ENCODE measurements at places on chromosomes 7 and 10.

GRCh38 chr7:45659496-45660139, 85.5 kb downstream of the ADCY1 start:
- no peak for DNase-seq

GRCh38 chr10:5561704-5562645, 37.2 kb downstream of the CALML3 start:
- DNase-seq, result no peak

DNA sequence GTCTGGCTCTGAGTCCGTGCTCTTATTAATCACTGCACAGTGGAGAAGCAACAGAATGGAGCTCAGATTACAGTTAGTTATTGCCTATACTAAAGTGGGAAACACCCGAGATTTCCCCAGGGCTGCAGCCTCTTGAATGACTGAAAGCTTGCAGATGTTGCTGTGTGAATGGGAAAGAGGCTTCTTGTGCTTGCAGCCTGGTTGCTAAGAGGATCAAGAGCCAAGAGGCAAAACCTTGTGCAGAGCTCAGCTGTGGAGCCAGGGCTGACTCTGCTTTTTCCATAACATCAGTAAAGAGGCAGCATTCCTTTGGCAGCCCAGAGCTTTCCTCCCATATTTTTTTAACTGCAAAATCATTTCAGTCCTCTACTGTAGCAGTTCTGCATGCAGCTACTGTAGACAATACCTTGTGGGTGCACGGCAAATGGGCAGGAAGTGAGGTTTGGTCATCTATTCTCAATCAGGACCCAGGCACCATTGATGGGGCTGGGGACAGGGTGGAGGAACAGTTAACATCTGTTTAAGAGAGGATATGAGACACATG, 86.5 kb downstream of the RALA start:
- no peak for DNase-seq

- DNase-seq, result no peak
These were observed 103.9 kb downstream of the GATA3 start for GRCh38 chr10:8158193-8159071.

- DNase-seq, result peak; percentile 37
These were observed 809 bp upstream of the OGA start for GRCh38 chr10:101818872-101819633.

- no peak for DNase-seq
These were observed 356.2 kb upstream of the NFE2L3 start for GRCh38 chr7:25795824-25796235.

DNA sequence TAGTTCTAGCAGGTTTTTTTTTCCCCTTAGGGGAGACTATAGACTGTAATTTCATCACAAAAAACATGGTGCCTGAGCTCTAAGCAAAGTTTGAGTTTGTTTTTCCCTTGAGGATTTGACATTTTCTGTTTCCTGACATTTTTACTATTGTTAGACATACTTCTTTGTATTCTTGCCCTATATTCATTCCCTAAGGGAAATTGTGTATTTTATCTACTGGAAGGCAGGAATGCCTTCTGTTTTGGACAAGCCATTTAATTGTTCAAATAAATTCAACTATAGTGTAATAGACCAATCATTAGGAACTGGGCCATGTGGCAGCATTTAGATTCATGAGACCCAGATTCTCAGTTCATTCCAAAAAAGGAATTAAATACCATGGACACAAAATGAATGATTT, 335.0 kb downstream of the EXOC4 start:
- no peak for DNase-seq

DNA sequence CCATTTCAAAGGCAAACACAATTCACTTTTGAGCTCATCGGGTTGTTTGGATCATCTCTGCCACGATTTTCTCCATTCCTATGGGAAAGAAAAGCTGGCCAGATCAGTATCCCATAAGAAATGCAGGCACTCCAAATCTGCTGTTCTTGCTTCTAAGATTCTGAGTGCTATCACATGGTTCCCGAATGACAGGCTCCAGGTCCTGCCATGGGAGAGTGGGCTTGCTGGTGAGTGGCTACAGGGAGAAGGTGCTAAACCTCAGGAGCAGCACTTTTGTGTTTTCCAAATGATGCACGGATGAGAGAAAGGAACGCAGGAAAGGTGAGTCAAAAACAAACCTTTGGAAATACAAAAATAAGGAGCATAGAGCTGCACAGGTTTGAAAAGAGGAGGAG, 32.1 kb downstream of the MTURN start:
- no peak for DNase-seq

DNA sequence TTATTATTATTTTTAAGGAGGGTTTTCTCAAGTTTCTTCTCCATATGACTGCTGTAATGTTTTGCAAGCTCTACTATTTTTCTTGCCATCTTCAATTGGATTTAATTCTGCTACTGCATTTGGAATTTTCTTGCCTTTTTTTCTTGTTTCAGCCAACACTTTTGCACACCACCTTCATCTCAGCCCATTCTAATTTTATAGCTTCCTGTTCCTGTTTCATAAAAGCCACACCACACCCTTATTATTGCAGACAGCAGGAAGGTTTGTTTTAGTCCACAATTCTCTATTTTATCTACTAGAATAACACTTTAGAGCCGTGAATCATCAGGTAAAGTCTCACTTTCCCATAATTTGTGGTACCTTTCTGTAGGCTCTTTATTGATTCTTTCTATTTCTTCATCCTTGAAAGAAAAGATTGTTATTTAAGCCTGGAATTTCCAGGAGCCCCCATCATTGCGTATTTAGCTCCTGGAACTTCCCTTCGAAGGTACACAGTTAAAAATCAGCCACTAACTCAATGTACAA, 209.3 kb upstream of the TBX20 start:
- DNase-seq, result no peak

GRCh38 chr7:99120916-99121315, 23.0 kb downstream of the SMURF1 start:
- DNase-seq, result no peak

DNA sequence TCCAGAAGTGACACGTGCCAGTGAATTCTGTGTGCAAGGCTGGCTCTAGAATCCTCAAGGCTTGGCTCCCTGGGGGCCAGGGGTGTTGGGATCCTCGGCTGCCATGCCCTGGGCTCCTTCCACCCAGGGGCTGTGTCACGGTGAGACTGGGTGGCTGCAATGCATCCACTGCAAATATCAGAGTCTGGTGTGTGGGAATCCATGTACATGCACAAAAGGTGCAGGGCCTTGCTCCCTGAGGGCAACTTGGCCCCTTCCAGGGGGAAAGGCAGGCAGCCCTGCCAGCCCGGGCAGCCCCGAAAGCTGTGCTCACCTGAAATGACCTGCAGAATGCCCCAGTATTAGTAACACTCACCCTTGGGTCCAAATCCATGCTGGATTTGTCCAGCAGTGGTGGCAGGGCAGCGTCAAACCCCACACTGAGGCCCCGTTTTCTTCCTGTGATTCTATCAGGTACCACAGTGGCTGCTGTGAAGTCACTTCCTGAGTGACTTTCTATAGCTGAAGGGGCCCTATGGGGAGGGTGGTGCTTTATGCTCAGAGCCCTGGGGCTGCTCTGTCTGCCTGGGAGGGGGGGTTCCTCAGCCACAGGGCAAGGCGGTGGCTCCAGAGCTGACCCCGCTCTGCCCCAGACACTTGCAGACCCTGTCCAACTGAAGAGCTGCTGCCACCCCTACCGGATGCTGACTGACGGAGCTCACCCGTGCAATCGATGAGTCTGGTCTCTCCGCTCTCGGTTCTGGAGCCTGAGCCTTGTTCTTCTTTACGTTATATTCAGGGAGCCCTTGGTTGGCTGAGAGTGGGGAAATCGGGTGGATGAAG, 317.7 kb downstream of the GLRX3 start:
- DNase-seq, result no peak

- DNase-seq, result no peak
These were observed 5.5 kb downstream of the TACC2 start for GRCh38 chr10:121994429-121994941.

DNA sequence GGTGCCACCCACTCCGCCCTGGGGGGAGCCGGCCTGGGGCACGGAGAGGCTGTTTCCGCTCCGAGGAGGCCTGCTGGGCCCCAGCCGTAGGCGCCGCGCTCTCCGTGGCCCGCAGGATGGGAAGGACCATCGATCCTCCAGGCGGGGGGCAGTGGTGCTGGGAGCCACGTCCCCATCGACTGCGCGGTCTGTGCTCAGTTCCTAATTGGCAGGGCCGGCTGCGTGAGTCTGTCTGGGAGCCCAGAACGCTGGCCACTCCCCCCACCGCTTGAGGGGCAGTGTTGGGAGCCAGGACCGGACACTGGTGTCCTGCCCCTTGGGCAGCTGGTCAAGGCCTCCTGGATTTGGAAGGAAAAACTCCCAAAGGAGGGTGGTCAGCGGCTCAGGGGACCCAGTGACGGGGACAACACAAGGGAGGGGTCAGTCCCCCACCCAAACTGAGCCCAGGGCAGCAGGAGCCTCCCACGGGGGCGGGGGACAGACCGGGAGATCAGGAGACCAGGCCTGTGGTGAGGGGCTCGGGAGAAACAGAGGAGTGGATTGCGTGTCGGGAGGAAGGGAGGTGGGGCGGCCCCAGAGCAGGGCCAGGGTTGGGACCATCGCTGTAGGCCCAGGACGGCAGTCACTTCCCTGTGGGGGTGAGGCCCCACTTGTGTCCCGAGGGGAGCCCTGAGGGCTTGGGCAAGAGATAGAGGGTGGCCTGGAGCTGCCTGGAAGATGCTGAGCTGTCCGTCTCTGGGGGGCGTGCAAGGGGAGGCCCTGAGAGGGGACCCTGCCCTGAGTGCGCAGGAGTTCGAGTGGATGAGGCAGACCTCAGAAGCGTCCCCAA, 89.0 kb downstream of the UNCX start:
- DNase-seq, result no peak

GRCh38 chr10:92897916-92898315, 49.6 kb downstream of the EXOC6 start:
- DNase-seq, result no peak

DNA sequence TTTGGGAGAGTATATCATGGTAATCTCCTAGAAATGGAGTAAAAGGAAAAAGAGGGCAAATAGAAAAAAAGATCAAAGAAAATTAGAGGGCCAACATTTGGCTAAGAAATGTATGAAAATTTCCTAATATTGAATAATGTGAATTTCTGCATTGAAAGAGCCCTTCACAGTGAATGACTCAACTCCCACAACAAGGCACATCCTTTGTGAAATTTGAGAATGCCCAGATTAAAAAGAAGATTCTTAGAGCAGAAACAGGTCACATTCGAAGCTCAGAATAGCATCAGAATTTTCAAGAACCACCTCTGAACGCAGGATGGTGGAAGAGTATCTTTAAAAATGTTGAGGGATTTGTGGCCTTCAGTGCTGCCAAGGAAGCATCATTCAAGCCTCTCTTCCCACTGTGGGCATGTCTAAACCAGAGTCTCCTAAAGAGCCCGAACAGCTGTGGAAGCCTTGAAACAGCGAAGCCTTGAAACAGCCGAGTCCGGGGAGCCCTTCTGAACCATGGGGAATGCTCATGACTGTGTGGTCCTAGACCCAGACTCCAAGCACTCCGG, 43.6 kb downstream of the GUSB start:
- no peak for DNase-seq

GRCh38 chr7:132203021-132203420, 373.2 kb downstream of the PLXNA4 start:
- no peak for DNase-seq

GRCh38 chr10:90378524-90379076, 479.2 kb downstream of the HTR7 start:
- no peak for DNase-seq

DNA sequence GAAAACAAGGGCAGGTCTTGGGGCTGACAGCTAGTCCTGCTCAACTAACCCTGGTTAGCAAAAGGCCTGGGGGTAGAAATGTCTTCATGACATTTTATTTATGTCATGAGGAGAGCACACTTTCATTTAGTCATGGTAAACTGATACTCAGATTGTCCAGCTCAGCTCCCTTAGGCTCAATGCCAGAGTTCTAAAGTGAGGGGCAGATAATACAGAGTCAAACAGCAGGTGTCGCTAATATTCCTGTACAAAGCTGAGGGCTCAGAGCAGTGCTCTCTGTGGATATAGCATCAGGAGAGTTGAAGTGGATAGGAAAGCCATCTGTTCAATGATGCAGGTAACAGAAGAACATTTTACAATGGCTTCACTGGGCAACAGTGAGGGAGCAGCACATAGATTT, 26.8 kb upstream of the CALCR start:
- DNase-seq, result no peak

DNA sequence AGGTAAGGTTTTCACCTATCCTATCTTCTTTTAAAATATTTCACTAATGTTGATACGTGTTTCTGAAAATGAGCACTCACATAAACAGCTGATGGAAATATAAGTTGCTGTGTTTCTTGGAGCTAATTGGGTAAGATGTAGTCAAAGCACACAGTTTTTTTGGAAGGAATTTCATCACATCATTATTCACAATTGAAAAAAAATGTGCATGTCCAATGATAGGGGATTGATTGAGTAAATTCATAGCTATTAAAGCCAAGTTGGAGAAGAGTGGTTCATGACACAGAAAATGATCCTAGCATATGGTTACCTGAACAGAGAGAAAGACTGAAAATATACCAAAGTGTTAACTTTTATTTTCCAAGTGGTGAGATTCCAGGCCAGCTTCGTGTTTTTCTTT, 29.6 kb downstream of the GLI3 start:
- DNase-seq, result no peak

- no peak for DNase-seq
These were observed 347.8 kb downstream of the ETV1 start for GRCh38 chr7:13641714-13642113.

GRCh38 chr10:27446091-27446918, 57.8 kb upstream of the RAB18 start:
- DNase-seq, result no peak

GRCh38 chr10:123250640-123251039, 96.4 kb downstream of the BUB3 start:
- no peak for DNase-seq

GRCh38 chr10:117249493-117250093, 8.7 kb downstream of the SLC18A2 start:
- DNase-seq, result no peak

GRCh38 chr10:11822809-11823121, 391 bp upstream of the PROSER2 start:
- no peak for DNase-seq

GRCh38 chr7:10644849-10645248, 328.8 kb upstream of the PHF14 start:
- DNase-seq, result no peak

- no peak for DNase-seq
These were observed 121.1 kb downstream of the BBS9 start for GRCh38 chr7:33250421-33250871.

GRCh38 chr10:98296524-98296923, 28.5 kb upstream of the LOXL4 start:
- DNase-seq, result no peak

GRCh38 chr10:72124989-72125388, 36.6 kb upstream of the SPOCK2 start:
- no peak for DNase-seq

- DNase-seq, result no peak
These were observed 3.0 kb downstream of the CLDN15 start for GRCh38 chr7:101234636-101235035.

DNA sequence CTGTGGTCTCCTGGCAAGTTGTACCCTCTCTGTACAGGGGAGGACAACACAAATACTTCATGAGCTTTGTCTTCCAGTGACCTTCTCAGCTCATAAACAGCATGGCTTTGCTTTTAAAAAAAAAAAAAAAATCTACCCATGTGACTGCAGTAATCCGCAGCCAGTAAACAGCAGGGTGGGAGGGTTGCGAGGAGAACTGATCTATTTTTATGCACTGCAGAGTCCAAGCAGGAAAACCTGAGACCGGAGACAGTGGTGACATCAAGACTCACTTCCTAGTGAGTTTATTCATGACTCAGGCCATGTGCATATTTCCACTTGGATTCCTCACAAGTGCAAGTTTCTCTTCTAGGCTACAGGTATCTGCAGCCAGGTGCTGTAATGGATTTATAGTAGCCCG, 127.9 kb downstream of the NRF1 start:
- DNase-seq, result no peak

GRCh38 chr7:20162665-20163064, 54.5 kb downstream of the MACC1 start:
- DNase-seq, result no peak

All from stimulated activated CD4-positive, alpha-beta T cell treated with anti-CD3 and anti-CD28 coated beads, Interleukin-2, amount 100 ng/mL, for 24 hours (primary cell).